CD4-positive, alpha-beta T cell (primary cell): ENCODE measurements at places on chromosomes 12 and 14.

- DNase-seq = no peak
Observed at GRCh38 chr14:106778986-106779385, 1252.6 kb downstream of the TMEM121 start.

DNA sequence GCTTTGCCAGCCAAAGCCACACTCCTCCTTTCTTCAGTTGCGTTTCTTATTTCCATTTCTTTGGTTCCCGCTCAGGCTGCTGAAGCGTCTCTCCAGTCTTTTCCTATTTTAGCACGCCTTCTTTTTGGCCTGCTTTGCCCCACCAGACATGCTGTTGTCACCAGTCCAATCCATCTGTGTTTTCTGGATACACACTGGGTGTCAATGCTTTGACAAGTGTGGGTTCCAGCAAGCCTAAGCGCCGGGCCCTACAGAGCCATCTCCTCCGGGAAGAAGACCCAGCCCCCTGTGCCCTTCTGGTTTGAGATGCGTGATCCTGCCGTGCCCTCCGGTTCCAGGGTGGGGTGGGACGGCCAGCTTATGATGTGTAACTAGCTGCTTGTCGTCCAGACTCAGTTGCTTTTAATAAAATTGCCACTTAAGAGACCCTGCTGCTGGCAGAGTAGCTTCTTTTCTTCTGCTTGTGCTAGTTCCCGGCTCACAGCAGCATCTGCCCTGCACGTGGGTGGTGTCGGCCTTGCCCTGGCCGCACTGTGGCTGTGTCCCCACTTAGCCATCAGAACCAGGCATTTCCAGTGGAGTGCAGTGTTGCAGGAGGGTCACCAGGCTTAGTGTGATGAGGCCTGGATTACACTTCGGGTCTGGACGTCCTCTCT lies 29.7 kb downstream of the EML1 start:
- DNase-seq = no peak

DNA sequence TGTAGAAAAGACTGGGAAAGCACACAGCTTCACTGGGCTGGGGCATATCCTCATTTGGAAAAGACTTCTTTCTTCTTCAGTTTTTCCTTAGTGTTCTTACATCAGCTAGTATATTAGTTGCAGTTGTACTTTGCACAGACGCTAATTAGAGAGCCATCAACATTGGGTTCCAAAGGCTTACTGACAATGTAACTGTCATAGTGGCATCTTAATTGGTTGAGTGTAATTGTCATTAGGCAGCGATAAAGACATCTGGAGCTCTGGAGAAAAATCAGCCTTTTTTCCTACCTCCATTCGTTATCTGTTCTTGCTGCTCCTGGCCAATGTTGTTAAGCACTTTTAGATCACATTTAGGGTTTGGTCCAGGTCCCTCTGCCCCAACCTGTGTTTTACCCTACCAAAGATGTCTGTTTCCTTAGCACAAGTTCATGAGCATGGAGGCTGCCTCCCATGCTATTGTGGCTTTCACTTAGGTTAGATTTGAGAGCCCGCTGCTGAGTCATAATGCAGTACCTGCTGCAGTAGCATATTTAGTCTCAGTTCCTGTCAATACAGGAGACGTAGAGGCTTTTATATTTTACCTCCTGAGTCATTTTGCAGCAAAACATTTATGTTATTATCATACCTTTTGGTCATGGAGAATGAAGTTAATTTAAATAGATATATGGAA lies 49.2 kb downstream of the FBXW8 start:
- DNase-seq = peak; percentile 27

DNA sequence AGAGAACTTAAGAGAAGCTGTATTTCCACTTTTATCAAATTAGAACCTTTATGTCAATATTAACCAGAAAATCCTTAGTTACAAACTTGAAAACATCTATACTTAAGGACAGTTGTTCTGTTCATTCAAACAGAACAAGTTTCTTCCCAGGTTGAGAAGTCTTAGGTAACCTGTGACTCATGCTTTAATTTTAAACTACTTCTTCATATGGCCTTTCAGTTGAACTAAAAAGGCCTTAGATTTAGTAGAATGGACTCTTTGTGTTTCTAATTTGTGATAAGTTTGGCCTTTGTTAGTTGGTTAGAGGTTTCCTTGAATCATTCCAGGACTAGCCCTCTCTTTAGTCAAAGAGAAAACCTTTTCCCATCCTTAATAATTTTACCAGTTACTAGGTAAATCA lies 274.2 kb downstream of the FUT8 start:
- no peak for DNase-seq

DNA sequence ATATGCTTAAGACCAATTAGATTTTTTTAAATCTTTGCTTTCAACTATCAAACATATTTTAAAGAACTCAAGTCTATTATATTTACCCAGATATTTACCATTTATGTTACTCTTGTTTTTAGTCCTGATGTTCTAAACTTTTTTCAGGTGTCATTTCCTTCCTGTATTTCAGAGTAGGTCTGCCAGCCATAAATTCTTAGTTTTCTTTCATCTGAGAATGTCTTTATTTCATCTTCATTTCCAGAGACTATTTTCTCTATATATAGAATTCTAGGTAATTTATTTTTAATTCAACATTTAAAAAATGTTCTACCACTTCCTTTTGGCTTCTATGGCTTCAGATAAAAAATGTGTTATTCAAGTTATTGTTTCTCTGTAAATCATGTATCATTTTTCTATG lies 218.2 kb upstream of the AMIGO2 start:
- DNase-seq = no peak

DNA sequence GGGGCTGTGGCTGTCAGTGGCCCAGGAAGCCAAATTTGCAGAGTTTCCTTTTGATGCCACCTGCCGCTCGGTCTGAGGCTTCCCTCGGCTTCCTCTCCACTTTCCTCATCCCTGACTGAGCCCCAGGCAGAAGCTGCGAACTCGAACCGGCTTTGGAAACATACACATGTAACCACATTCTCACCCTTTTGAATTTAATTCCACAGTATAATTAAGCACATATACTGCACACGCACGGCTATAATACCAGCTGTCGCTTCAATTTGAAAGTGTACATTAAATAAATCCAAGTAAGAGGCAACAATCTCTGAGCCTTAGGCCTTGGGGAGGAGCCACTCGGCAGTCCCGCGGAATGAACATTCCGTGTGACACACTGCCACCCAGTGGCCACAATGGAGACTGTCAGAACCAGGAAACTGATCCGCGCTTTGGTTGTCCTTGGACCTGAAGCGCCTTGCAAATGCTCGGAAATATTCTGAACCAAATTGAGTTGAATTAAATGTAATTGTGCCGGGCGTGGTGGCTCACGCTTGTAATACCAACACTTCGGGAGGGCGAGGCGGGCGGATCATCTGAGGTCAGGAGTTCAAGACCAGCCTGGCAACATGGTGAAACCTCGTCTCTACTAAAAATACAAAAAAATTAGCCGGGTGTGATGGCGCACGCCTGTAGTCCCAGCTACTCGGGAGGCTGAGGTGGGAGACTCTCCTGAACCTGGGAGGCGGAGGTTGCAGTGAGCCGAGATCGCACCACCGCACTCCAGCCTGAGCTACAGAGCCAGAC lies 117.9 kb upstream of the TMPO start:
- peak; percentile 84 for DNase-seq

DNA sequence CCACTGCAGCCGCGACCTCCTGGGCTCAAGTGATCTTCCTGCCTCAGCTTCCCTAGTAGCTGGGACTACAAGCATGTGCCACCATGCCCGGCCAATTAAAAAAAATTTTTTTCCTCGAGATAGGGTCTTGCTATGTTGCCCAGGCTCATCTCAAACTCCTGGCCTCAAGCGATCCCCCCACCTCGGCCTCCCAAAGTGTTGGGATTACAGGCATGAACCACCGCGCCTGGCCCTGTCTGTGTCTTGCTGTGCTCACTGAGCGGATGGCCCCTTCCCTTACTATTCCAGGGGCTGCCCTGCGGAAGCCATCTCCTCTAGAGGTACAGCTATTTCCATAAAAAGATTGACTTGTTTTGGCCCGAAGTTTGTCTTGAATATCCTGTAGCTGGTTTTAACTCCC lies 20.1 kb downstream of the SNRNP35 start:
- DNase-seq = no peak

- DNase-seq = no peak
Observed at GRCh38 chr12:59388694-59389093, 207.1 kb upstream of the SLC16A7 start.

GRCh38 chr12:44118946-44119345 lies 283.1 kb downstream of the TMEM117 start:
- no peak for DNase-seq

- DNase-seq = no peak
Observed at GRCh38 chr14:90654831-90655276, 161.4 kb downstream of the TTC7B start.

- DNase-seq = no peak
Observed at GRCh38 chr12:27952510-27952909, 20.0 kb downstream of the PTHLH start.

- no peak for DNase-seq
Observed at GRCh38 chr14:65318636-65319506, 93.7 kb upstream of the FUT8 start.

DNA sequence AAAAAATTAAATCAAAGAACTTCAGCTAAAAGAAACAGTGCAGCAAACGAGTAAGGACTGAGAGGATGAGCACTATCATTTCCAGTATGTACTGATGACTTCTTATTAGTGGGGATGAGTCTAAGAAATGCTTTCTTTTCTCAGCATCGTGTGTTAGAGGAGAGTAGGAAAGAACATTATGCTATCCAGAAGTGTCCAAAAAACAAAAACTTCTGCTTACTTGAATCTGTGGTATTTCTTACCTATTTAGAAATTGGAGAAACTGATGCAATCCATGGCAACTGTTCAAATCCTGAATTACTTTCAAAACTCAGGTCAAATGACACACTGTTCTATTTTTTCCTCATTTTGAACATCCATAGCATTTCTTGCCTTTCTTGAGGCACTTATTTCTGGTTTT lies 23.7 kb downstream of the ABCD2 start:
- DNase-seq = no peak

- DNase-seq = peak; percentile 34
Observed at GRCh38 chr12:118061873-118062843, 1.2 kb upstream of the WSB2 start.

DNA sequence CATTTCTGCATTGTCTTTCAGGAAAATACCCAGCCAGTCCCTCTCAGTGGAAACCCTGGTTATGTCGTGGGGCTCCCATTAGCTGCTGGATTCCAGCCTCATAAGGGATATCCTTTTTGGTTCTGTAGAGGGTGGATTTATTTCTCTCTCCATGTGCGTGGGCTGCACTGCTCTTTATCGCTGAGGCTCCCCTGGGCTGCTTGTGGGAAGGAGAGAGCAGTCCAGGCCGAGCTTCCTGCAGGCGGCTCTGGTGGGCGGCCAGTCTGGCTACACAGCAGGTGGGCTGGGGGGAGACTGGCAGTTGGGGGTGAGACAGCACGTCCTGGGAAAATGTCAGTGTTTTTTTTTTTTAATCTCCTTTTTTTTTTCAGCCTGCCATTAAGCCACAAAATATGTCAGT lies 27.6 kb downstream of the TCTN1 start:
- no peak for DNase-seq

DNA sequence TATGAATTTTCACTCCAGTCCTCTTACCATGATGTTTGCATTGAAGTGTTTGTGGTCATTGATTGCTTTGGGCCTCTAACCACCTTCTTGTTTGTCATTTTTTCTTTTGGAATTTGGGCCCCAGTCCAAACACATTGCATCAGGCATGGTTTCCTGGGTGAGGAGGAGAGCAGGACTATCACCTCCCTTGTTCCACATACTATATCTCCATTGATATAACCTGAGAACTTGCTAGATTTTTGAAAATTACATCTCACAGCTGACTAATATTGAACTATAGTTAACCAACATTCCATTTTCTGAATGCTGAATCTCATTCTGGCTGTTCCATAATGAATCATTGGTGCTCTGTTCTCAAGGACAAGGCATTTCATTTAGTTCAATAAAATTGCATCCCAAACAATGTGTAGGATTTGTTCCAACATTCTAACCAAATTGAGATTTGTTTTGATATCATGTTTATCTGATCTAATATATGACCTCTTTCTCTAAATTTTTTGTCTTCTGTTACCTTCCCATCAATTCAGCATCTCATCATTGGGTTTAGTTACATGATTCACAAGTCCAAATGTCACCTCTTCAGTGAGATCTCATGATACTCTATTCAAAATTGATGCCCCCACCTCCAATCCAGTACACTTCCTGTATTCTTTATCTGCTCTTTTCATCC lies 329.0 kb downstream of the ZFP36L1 start:
- DNase-seq = no peak

DNA sequence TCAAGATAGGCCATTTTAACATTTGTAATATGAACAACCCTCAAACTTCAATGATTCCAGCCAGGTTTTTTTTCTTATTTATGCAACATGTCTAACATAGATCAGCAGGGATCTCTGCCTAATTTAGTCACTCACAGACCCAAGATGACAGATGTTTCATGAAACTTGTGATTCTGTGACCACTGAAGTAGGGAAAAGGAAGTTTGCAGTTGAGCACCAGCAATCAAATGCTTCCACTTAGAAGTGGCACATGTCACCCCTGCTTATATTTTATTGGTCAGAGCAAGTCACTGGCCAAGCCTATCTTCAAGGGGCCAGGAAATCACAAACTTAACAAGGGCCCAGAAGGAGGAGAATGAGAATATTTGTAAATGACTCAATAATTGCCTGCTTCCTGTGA lies 150.6 kb downstream of the BCAT1 start:
- DNase-seq = no peak
